Chondrocyte (in vitro differentiated cells): ENCODE measurements at places on chromosomes 3 and 15.
A peak's percentile ranks its signal among the peaks of the same experiment; 100 is the strongest.

- no peak for DNase-seq
These were observed 13.2 kb downstream of the TKT start for GRCh38 chr3:53242642-53243041.

DNA sequence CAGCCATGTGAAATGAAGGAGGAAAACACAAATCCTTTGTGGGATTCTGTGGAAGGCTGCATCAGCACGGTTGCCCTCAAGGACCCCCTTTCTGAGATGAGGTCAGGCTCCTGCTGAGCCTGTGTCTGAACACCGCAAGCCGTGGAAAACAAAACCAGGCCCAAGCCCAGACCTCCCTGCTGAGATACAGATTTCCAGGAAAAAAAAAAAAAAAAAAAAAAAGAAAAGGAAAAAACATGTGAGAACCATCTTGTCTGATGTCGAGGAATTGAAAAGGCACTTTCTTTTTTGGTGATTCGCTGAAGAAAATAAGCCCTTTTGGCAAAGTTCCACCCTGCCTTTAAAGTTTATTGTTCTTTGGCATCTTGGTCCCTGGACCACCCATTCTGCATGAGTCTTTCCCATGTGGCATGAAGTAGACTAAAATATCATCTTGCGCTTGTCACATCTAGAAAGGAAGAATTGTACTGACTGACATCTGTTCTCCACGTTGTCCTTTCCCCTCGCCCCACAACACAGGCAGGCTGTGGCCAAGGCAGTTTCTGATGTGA, 117.6 kb downstream of the CHST2 start:
- DNase-seq, result no peak

GRCh38 chr3:45565342-45565741, 29.2 kb upstream of the LIMD1 start:
- no peak for DNase-seq

- DNase-seq, result no peak
These were observed 159.6 kb downstream of the GREM1 start for GRCh38 chr15:32877252-32878019.

GRCh38 chr3:38561746-38562466, 65.8 kb downstream of the EXOG start:
- peak; percentile 65 for DNase-seq

DNA sequence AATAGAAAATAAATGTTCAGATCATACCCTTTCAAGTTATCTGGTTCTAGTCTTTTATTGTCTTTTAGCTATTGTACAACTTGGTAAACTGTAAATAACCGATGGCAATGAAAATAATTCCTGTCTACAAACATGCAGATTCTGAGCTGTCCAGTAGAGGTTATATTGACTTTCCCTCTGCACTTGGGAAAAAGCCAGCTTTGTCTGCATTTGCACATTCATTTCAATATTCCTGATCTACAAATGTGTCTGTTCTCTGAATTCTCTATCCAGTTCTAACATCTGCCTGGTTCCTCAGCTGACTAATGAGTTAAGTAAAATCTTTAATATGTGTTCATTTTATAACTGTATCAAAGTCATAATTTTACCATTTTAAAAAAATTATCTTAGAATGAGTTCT, 408.5 kb downstream of the ERC2 start:
- no peak for DNase-seq

DNA sequence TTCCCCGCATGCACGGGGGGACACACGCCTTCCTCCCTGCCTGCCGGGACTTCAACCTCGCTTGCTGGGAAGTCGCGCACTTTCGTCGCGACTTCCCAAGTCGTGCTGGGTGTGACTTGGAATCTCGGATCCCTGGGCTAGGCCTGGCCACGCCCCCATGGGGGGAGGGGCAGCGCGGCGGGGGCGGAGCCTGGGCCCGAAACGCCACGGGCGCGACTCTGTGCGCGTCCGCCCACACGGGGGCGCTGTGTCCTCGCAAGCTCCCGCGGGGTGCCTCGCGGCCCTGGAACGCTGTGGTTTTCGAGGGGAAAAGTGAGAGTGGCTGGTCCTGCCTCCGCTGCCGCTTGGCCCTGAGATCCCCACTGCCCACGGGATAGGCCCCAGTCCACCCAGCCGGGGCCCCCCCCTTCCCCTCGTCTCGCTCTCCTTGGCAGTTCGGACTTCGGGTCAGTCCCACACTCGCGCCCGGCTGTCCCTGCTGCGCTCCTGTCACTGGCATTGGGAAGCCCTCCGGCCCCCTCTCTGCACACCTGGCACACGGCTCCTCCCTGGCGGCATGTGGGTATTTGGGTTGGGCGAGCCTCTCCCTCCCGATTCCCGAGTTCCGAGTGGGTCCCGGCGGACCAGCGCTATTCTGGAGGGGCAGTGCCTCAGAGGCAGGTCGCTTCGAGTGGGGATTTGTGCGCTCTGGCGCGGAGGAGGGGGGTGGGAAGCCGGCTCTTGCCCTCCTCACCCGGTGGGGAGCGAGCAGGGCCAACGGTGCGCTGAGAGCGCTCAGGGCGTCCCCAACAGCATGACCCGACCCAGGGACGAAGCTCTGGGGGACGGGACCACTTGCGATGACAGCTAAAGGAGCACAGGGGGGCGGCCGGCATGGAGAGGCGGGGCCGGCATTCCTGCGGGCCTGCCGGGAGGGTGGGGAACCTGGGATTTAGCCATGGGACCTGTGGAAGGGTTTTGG, 23.6 kb downstream of the SEC61A1 start:
- DNase-seq, result no peak

- DNase-seq, result no peak
These were observed 13.7 kb downstream of the USP13 start for GRCh38 chr3:179666436-179667035.

DNA sequence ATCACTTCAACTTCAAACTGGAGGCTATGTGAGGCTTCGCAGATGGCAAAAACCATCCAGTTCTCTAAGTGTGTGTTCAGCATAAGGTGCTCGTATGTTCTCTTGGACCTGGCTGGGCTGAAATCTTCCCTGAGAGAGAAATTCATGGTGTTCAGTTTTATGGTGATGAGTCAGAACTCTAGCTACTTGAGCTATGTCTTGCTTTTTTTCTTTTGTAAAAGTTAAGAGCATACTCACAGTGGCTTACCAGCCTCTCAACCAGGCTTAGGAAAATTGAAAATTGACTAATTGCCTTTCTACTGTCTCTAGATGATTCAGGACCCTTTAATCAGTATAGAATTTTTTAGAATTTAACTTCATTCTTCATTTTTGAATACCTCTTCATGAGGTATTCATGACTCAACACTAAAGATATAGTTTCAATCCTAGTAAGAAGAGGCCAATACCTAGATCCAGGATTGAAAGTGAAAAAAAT, 617.5 kb downstream of the TBL1XR1 start:
- no peak for DNase-seq

DNA sequence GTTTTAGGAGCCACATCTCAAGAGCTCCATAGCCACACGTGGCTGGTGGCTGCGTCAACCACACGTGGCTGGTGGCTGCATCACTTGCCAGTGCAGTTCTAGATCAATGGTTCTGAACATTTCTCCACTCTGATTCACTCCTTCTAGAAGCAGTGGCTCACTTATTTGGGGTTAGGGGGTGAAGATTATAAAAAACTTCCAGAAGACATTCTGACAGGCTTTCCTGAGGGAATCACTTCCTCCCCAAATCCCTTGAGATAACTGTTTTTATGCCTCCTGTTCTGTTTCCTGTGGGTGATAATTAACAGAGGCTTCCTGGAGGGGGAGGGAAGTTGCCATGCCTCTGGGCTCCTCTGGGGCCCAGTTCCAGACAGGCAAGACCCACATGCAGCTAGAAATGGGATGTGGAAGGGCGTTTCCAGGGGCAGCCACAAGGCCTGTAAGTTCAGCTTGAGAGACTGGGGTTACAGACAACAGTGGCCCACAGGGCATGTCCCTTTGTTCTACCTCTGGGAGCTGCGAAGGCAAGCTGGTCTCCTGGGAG, 23.6 kb downstream of the HEG1 start:
- DNase-seq, result no peak

DNA sequence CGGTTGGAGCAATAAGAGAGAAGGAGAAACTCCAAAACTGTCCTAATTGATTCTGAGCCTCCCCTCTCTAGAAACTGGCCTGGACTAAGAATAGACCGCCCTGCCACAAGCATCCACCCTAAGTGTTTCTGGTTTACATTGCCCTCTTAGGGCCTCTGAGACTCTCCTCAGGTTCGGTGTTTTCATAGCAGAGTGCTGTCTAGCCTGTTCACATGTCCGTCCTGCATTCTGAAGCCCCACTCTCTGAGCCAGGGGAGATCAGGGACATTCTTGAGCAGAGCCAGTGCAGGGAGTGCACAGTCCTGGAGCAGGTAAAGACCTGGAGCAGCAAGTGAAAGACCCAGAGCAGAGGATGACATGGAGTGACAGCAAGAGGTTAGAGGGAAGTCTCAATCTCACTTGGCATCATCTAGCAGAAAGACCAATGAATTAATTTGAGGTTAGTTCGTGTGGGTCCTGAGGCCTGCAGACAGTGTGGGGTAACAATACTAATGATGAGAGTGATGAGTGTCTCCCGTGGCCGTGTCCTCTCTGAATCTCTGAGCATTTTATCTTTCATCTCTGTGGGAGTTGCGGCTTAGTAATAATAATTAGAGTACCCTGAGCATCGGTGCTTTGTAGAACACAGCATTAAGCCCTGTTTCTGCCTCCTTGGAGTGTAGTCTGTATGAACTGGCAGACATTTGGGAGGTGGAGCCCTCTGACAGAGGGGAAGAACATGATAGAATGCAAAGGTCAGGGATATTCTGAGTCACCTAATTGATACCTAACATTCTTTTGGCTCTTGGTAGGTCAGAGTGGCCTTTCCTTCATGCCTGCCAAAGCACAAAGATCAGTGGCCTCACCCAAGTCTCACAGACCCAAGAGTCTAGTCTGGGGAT, 24.6 kb downstream of the MAPKBP1 start:
- no peak for DNase-seq

- no peak for DNase-seq
These were observed 21.6 kb upstream of the CNBP start for GRCh38 chr3:129205109-129205832.

DNA sequence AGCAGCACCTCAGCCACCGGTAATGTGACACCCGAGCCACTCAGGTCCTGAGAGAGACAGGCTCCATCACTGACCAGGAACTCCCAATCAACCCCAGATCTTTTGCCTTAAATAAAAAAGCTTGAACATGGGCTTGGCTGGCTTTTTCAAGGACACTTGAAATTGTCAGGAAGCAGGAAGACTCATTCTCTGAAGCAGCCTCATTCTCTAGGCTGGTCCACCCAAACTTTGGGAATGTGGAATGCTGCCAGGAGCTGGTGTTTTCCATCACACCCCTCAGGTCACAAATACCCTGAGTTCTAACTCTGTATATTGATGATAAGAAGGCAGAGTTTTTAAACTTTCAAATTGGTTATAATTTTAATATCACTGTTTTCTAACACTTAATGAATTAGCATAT, 17.0 kb downstream of the CXCR6 start:
- no peak for DNase-seq

GRCh38 chr3:51963951-51964451, 3.3 kb downstream of the PCBP4 start:
- DNase-seq, result no peak

- no peak for DNase-seq
These were observed 129.5 kb downstream of the TFDP2 start for GRCh38 chr3:142019794-142020320.

GRCh38 chr3:179885950-179886349, 150.8 kb downstream of the PEX5L start:
- DNase-seq, result no peak

- no peak for DNase-seq
These were observed 29.5 kb downstream of the CD80 start for GRCh38 chr3:119529883-119530282.

DNA sequence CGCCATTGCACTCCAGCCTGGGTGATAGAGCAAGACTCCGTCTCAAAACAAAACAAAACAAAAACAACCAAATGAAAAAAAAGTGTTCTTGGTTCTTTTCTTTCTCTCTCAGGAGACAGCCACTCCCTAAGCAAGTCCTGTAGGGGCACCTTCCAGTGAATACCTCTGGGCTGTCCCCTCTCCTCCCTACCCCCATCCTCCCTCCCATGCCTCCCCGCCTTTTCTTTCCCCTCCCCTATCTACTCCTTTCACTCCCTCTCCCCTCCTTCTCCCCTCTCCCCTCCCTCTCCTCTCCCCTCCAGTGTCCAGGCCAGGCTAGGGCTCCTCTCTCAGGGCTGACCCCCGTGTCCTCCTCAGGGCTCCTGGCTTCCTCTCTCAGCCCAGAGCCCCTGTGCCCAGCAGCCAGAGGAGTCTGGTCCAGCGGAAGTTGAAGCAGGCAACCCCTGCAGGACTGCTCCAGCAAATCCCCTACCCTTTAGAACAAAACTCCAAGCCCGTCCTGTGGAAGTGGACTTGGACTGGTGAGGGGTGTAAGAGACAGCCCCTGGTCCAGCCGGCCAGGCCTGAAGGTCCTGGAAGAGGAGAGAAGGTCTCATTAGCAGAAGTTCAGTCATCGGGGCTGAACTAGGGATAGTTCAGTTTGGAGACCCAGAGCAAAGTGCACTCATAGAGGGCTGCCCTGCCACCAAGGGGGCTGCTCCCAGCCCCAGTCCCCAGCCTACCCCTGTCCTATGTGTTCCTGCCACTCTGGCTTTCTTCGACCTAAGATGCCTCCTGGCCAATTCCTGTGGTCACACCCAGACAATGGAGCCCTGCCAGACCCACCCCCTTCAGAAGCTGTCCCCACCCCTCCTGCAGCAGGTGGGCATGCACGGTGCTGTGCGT, 79.8 kb upstream of the IQSEC1 start:
- peak; percentile 33 for DNase-seq

DNA sequence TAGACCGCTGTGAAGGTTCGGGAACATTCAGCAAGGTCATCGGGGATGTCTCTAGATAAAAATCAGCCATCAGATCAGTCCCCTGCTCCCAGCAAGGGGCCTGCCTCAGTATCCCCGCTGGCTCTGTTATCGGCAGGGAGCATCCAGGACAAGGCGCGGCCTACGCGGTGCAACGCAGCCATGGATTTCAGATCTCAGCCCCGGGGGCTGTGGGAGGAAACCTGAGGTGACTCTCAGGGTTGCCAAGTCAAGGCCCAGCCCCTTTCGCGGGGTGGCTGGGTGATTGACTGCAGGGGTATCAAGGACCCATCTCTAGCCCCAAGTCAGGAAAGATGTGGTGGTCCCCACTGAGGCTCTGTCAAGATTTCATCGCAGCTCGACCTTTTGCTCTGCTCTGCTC, 23.1 kb upstream of the CD47 start:
- DNase-seq, result no peak

DNA sequence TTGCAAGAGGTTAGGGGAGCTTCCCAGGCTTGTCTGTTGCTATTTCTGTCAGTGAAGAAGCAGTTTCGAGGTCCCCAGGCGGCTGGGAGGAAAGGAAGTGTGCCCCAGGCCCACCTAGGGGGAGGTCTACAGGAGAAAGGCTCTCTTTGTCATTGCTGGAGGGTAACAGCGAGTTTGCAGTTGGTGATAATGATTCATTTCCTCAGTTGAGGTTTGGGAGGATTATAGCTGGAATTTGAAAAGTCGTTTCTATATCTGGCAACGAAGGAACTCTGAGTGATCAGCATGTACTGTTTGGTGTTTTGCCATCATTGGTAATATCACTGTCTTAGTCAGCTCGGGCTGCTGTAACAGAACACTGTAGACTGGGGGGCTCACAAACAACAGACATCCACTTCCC, 65.5 kb upstream of the UBE3A start:
- DNase-seq, result no peak

GRCh38 chr15:62546628-62547027, 381.5 kb upstream of the C2CD4B start:
- no peak for DNase-seq

- no peak for DNase-seq
These were observed 38.5 kb upstream of the POLR2M start for GRCh38 chr15:57668016-57668415.

GRCh38 chr3:197031315-197032285, 2.0 kb upstream of the MELTF start:
- no peak for DNase-seq

- no peak for DNase-seq
These were observed 75.0 kb upstream of the MBNL1 start for GRCh38 chr3:152193673-152194267.

- DNase-seq, result no peak
These were observed 28.4 kb downstream of the PCSK6 start for GRCh38 chr15:101461097-101461496.
